ENCODE measurements at places on chromosomes 4 and X.

DNA sequence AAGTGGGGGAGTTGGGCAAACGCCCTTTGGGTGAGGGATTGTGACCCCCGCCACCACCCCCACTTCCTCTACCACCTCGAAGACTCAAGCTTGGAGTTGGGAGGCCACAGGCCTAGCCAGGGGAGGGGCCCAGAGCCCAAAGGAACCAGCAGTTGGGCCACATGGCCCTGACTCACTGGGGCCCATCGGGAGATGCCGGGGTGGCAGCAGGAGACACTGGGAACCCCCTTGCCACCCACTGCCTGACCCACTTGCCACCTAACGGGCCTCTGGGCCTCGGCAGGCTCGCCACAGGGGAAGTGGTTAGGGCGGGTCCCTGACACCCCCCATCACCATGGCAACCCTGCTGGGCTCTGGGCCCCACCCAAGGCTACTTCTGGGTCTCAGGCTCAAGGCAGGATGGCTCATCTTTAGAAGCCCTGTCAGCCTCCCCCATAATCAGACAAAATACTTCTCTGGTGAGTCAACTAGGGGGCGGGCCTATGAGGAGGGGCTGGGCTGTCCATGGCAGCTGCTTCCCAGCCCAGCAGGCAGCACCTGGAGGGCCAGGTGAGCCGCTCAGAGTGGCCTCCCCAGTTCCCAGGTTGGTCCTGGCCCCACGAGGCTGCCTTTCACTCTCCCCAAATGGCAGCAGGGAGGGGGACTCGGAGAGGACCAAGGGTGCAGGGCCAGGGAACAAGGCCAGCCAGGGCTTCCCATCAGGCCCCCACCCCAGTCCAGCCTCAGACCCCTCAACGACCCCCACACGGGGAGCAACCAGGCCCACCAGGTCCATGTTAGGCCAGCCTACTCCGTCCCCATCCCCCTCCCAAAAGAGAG, 5.6 kb downstream of the FLNA start:
- no peak for DNase-seq

DNA sequence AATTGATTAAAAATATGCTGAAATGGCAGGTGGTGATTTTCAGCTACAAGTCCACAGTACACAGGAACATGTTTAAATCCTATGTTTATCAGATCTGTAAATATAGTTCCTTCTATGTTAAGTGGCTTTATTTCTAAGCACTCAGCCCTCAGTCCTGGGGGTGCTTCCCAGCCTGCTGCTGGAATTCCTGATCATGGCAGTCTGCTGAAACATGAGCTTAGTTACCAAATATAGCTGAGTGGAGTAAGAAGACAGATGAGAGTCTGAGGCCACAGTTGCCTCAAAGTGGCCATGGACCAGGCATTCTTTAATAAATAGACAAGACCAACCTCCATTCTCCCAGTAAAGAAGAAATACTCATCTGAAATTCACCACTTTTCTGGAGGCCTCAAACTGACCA, 17.1 kb upstream of the DDX60 start:
- no peak for DNase-seq

GRCh38 chr4:146442801-146443200, 78.9 kb downstream of the SLC10A7 start:
- no peak for DNase-seq

GRCh38 chrX:39409246-39409917, 608.1 kb downstream of the MID1IP1 start:
- DNase-seq = no peak

DNA sequence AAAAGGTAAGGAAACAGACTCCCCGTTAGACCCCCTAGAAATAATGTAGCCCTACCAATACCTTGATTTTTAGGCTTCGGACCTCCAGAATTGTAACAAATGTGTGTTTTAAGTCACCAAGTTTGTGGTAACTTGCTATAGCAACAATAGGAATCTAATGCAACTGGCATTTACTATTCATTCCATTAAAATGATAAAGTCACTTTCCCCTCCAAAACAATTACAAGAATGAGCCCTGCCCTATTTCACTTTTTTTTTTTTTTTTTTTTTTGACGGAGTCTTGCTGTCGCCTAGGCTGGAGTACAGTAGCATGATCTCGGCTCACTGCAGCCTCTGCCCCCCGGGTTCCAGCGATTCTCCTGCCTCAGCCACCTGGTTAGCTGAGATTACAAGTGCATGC, 3.5 kb upstream of the DDX60L start:
- DNase-seq = no peak

DNA sequence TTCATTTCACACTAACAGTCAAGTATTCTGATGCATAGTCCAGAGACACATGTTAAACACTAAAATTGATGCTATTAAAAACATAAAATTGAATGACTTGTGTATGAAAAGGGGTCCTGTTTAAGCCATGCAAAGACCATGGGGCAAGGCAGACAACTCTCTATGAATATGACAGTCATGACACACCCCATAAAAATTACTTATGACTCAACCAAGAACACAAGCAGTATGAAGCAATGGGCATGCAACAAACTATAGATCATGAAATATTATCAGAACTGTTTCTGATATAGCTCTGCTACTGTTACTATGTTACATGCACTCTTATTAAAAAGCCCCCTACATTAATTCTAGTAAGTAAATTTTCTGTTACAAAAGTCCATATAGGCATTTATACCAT, 57.5 kb upstream of the ZCCHC13 start:
- DNase-seq = no peak
